ENCODE measurements at places on chromosomes 2 and 18.

- DNase-seq: no peak
Observed at GRCh38 chr2:18971628-18972027, 382.3 kb upstream of the NT5C1B start.

DNA sequence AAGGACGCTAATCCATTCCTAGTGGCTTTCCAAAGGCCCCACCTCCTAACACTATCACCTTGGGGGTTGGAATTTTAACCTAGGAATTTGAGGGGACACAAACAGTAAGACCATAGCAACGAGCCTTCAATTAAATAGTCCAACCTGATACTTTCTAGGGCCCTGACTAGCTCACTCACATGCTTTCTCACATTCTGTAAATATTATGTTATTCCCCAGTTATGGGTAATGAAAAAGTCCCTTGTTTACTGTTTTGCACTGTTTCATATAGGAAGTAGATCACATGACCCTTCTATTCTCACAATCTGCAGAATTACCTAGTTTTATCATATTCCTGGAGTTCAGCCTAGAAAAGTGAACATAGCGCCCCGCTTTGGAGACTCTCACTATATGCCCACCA, 1212.1 kb upstream of the ACVR2A start:
- no peak for DNase-seq

DNA sequence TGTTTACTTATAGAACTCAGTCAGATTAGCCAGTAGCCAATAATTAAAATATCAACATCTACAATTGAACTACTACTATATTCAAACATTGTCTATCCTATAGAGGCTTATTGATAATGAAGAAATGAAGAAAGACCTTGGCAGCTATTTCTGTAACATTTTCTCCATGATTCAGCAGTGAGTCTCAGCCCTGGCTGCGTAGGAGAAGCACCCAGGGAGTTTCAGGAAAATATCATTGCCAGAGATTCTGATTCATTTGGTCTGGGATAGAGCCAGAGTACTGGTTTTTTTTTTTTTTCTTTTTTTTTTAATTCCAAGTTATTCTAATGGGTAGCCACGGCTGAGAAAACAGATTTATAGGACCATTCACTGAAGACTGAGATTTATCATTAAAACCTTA, 404.8 kb downstream of the TXNL1 start:
- DNase-seq: no peak

- DNase-seq: no peak
Observed at GRCh38 chr18:9613550-9614400, 584 bp downstream of the PPP4R1 start.

DNA sequence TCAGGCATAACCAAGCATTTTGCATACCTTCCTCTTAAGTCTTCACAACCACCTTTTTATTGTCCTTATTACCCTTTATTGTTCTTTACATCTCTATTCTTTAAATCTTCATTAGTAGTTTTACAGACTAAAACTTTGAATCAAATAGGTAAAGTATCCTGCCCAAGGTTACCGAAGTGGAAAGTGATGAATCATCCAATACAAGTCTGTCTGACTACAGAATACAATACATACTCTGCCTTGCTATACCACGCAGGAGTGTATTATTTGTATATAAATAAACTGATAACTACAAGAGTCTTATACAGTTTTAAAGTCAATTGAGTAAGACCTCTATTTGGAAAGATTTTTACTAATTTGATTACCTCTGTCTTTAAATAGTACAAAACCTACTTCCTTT, 196.0 kb downstream of the ZEB2 start:
- DNase-seq: no peak

DNA sequence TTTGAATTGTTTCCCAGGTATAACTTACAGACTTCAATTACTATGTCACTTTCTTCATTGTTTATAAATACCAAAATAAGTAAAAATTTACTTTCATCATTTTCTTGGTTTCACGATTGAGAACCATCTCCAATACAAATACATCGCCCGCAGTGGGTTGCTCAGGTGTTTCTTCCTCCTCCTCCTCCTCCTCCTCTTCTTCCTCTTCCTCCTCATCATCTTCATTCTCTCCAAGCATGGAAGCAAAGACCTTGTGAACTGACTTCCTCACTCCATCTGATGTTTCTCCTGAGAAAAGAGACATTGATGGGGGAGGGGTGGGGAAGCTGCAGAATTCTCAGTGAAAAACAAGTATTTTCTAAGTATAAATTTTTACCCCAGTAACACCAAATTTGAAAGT, 6.6 kb downstream of the GTF3C3 start:
- no peak for DNase-seq

GRCh38 chr2:152558158-152558984, 158.9 kb downstream of the PRPF40A start:
- DNase-seq: no peak

DNA sequence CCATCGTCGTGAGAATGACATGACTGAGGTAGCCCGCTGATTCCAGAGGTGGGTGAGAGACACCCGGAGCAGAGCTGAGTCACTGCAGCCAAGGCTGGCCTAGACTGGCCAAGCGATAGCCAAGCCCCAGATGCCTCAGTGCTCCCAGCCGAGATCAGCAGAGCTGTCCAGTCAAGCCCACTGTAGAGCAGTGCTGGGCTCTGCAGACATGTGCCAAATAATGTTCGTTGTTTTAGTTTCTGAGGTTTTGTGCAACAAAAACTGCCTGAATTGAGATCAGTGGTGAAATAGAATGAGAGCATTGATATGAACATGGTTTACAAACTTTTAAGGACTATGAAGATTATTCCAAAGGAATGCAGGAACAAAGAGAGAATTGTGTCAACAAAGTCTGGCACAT, 42.1 kb downstream of the INSIG2 start:
- no peak for DNase-seq

GRCh38 chr2:86770816-86771301, 19.9 kb downstream of the CD8A start:
- no peak for DNase-seq

GRCh38 chr2:6641956-6642355, 223.8 kb downstream of the CMPK2 start:
- DNase-seq: no peak

- DNase-seq: no peak
Observed at GRCh38 chr18:23986600-23987359, 27.8 kb upstream of the TTC39C start.

GRCh38 chr2:241020629-241021190, 22.3 kb downstream of the SNED1 start:
- DNase-seq: no peak

GRCh38 chr2:159737917-159738296, 25.6 kb downstream of the MARCHF7 start:
- no peak for DNase-seq

Measured in NCI-H1417 treated with DMSO at 0.1 percent for 48 hours (cell line).